Activated naive CD8-positive, alpha-beta T cell treated with anti-CD3 and anti-CD28 coated beads, Interleukin-2, amount 50 U/mL, for 16 hours (primary cell): ENCODE measurements at places on chromosomes 6 and 20.

DNA sequence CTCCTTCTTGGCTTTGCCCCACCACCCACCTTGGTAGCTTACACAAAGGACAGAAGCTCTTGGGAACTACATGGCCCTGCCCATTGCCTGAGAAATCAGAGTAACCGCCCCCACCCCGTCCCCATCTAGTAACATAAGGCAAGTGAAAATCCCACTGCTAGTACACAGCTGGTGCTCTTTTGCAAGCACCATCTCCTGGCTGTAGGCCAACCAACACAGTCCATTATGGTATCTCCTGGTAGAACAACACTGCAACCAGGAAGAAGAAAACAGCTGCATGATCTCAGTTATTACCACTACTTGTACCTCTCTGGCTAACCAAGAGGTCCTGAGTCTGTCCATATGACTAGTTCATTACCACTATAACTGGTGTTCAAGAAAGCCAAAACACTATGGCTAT lies 841.1 kb upstream of the MANEA start:
- DNase-seq: no peak

DNA sequence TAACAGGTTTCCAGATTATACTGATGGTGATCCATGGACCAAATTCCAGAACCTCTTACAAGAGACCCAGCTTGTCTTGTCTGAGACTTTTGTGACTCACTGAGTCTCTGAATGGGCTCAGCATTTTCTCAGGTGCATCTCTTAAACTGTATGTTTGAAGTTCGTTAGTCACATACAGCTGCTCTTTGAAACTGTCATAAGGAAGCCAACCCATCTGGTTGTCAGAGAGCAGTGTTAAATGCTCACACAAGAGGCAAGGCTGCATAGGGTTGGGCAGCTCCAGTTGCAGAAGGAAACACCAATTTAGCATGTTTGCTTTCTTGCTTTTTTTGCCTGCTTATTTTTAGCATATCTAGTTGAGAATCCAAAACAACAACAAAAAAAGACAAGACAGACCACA lies 47.1 kb downstream of the TRIM27 start:
- DNase-seq: no peak

DNA sequence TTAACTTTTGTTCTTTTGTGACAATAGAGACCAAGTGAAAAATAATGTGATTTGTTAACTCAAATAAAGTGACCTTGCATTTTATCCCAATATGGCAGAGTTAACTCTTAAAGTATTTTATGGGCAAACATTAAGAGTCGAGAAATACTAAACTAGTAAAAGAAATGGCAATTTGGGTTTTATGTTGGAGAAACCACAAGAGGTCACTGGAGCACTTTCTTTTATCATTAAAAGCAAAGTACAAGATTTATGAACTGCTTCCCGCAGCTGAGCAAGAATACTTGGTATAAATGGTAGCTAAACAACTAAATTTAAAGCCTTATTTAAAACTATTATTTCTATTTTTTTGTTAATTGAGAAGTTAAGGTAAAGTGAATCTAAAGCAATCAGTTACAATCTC lies 33.5 kb upstream of the MCM9 start:
- DNase-seq: no peak

DNA sequence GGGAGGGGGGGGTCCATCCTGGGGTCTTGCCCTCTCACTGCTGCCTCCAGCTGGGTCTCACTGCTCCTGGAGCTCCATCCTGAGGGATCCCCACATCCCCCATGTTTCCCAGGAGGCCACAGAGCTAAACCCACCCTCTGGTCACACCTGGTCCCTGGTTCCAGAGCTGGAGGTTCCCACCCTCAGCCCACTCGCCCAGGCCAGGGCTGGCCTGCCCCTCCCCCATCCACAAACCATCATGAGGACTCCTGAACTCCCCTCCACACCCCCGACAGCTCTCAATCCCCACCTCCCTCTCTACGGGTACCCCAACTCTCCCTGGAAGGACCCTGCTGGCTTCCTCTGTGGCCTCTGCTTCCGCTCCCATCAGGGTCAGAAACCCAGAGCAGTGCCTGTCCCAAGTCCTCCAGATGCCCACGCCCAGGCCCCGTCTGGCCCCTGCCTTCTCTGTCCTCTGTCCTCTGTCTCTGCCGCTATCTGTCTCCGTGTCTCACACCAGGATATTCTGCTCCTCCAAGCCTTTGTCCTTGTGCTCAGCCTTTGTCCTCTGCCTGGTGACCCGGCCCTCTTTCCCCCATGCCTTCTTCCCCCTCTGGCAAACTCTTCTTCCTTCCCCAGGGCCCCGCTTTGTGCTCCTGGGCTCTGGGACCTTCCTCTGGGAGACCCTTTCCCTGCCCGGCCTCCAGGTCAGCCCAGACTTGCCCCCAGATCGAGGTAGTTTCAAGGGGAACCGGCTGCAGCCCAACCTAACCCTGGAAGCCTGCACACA lies 74.0 kb downstream of the SRC start:
- DNase-seq: no peak

DNA sequence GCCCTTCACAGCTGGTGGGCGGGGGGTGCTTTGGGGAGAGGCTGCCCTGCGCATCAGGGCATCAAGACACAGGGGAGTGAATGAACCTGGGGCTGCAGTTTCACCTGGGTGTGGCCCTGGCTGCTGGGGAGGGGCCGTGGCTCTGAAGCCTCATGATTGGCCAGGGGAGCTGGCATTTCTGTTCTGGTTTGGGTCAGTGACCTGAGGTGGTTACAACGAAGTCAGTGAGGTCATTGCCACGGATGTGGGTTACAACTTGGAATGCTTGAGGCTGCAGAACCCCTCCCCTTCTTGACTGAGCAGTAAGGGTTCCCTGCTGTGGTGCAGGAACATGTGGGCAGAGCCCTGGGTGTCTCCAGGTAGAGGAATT lies 3.0 kb downstream of the TCEA2 start:
- DNase-seq: no peak
